ENCODE measurements at places on chromosomes 7 and 10.

GRCh38 chr10:131936736-131937135 is 35.9 kb downstream of the PPP2R2D start:
- no peak for DNase-seq

- DNase-seq, result no peak
Observed at GRCh38 chr7:102059524-102059923, 227.1 kb upstream of the SH2B2 start.

DNA sequence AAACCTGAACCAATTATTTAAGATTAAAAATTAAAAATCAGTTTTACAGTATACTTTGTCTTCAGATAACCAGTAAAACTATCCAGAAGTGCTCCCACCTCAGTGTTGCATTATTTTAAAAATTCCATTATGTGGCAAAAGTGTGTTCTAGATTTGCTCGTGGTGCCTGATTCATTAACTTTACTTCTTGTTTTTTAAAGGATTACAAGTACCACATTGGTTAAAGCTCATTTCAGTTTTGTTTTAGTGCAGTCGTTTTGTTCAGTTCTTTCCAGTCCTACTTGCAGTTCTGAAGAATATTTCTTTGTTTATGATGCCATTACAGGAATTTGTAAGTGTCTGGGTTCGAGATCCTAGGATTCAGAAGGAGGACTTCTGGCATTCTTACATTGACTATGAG is 69.0 kb downstream of the SNX10 start:
- no peak for DNase-seq

DNA sequence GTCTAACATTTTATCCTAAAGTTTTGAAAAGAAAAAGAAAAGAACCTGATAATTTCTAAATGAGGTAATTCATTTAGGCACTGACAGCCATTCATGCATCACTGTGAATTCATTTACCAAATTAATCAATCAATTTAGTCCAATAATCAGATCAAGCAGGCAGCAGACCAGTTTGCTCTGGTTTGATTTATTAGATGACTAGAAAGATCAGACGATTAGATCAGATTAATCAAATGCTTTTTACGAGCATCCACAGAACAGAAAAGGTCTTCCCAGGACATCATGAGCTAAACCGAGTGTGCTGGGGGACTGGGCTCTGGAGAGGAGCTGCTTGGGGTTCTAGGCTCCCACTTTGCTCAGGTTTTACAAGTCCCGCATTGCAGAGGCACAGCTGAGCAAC is 226.5 kb upstream of the MYO3A start:
- no peak for DNase-seq

- no peak for DNase-seq
Observed at GRCh38 chr10:3215153-3215775, 42.7 kb upstream of the PITRM1 start.

GRCh38 chr7:135247746-135248471 is 14.3 kb downstream of the STRA8 start:
- DNase-seq, result no peak

DNA sequence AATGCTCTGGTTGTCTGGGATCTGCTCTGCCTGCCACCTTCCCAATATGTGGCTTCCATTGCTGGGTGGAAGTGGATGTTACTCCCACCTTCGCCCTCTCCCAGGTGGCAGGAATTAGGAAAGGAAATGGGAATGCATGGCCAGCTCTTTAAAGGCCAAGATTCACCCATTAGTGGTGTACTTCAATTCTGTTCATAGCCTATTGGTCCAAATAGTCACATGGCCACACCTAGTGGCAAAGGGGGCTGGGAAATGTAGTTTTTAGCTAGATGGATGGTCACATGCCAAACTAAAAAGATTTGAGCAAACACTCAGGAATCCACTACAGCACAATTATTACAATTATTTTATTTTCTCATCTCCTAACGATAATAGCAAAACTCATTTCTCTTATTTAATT is 135.1 kb downstream of the NPY start:
- DNase-seq, result no peak

GRCh38 chr10:115964827-115965226 is 308.2 kb downstream of the GFRA1 start:
- no peak for DNase-seq

- no peak for DNase-seq
Observed at GRCh38 chr7:144835155-144835611, 670 bp downstream of the TPK1 start.

DNA sequence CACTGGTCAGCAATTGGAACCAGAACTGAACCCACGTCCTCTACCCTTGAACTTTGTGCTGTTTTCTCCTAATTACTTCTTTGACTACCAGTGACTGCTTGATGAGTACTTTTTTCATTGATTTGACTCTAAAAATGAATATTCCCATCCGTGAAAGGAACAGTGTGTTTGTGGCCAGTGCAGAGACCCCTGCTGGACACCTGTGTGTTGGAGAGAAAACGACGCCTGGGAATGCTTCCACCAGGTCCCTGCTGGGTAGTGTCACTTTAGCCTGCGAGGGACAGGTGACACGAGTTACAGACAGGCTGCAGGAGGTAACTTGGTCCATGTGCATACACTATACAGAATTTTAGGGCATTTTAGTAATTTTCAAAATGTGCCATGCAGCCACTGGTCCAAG is 6.8 kb upstream of the GJD4 start:
- no peak for DNase-seq

- no peak for DNase-seq
Observed at GRCh38 chr10:31816318-31816717, 112.3 kb downstream of the ARHGAP12 start.

DNA sequence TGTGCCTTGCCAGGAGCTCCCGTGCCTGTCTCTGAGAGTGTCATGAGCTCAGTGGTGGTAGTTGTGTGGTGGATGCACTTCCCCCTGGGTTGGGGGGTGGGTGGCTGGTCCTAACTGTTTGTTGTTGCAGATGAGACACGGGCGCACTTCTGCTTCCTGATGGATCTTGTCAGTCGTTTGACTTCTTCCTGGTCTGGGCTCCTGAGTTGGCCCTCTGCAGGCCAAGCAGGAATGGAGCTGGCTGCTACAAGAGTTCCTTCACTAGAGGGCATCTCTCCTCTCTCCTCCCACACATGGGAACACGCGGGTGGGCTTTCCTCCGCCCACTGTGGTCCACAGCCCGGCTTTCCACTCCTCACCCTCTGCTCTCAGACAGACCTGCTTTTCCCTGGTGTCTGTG is 82.0 kb downstream of the BMS1 start:
- no peak for DNase-seq

DNA sequence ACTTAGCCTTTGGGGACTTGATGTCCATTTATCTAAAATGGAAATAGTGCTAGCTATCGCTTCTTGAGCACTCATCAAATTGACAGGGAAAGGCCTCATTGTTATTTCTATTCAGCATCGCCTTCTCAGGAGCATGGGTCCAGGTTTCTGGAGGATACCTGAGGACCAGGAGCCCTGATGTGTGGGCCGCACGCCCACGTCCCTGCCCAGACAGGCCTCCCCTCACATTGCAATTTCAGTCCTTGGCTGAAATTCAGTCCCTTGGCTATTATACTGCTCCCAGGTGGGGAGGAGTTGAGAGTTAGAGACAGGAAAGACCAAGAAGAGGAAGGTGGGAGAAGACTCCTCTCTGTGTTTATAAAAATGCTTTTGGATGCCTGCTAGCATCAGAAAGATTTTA is 38.9 kb downstream of the GPRIN2 start:
- DNase-seq, result no peak

- DNase-seq, result no peak
Observed at GRCh38 chr7:127525866-127526480, 59.4 kb downstream of the GCC1 start.

- no peak for DNase-seq
Observed at GRCh38 chr7:124996778-124997177, 67.2 kb upstream of the POT1 start.

- no peak for DNase-seq
Observed at GRCh38 chr7:150410680-150411346, 31.7 kb downstream of the ZNF775 start.

DNA sequence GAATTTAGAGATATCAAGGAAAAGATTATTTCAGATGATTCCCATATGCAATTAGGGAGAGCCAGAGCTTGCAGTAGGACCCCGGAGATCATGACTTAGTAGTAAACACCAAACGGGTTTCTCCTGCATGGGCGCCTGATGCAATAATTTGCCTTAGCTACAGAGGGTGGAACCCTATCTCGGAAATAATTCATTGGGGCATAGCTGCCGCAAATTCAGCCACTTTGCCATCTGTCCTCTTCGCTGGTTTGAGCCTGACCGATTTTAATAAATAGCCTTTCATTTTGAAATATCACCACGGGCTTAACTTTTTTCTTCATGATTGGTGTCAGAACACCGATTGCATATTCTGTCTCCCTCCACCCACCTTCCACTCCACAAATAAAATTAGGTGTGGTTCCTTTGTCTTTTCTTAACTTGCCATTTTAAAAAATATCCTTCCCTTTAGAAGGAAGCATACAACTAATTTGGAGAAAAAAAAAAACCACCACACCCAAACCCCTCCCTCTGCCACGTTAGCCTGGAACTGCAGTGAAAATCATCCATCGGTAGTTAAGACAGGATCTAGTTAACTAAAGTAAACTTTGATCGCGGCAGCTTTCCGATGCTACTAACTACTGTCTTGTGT is 1.4 kb downstream of the GARS1 start:
- no peak for DNase-seq

DNA sequence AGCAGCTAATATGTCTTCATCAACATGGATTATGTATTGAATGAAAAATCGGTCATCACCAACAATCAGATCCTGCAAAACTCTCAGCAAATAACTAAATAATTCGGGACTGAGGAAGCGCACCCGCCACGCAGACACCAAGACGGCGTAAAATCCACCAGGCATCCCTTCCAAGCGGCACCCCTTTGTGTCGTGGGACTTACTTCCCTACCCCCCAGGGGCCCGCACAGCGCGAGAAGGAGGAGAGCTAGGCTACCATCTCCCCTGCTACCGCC is 721 bp downstream of the ARL3 start:
- DNase-seq, result no peak

GRCh38 chr7:120919466-120919865 is 31.1 kb upstream of the ING3 start:
- DNase-seq, result no peak

GRCh38 chr7:148697256-148698006 is 1.3 kb upstream of the CUL1 start:
- DNase-seq, result no peak

DNA sequence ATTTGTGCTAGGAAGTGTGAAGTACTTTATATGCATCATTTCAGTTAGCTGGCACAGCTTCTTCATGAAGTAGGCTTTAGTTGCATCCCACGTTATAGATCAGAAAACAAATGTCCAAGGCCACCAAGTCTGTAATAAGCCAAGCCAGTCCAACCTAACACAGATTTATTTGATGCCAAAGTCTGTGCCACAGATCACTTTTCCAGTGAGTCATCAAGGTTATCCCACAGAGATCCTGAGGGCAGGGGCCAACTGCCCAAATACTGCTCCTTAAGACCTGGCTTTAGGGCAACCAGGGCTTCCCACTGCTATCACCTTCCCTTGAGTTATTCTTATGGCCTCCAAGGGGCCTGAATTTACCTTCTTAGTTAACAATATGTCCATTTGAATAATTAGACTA is 1340.4 kb downstream of the XPNPEP1 start:
- no peak for DNase-seq

- DNase-seq, result no peak
Observed at GRCh38 chr7:79882922-79883321, 251.7 kb upstream of the GNAI1 start.

DNA sequence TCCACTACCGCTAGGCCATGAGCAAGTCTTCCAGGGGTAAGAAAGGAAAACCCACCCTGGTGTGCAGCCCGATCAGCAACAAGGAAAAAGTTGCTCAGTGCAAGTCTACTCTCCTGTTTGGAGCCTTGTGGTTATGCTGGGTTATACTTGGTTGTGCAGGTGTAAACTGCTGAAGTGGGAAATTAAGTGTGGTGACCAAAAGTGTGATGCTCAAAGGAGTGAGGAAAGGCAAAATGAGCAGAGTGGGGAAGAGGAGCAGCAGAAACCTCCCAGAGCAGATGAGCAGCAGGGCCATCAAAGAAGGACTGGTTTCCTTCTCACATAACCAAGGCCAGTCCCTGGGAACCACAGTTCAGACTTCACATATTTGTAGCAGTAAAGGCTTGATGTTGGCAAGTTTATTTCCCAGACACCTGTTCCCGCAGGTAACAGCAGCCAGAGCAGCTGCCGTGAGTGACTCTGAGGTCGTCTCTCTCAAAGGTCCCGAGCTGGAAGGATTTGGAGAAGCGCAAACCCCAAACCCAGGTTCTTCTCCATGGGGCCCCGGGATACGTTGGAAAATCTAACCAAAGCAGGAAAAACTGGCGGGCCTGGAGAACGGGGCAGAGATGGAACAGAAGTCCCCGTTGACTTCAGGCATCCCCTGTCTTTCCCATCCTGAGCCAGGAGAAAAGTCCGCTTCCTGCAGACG is 607 bp upstream of the SMO start:
- DNase-seq, result no peak

DNA sequence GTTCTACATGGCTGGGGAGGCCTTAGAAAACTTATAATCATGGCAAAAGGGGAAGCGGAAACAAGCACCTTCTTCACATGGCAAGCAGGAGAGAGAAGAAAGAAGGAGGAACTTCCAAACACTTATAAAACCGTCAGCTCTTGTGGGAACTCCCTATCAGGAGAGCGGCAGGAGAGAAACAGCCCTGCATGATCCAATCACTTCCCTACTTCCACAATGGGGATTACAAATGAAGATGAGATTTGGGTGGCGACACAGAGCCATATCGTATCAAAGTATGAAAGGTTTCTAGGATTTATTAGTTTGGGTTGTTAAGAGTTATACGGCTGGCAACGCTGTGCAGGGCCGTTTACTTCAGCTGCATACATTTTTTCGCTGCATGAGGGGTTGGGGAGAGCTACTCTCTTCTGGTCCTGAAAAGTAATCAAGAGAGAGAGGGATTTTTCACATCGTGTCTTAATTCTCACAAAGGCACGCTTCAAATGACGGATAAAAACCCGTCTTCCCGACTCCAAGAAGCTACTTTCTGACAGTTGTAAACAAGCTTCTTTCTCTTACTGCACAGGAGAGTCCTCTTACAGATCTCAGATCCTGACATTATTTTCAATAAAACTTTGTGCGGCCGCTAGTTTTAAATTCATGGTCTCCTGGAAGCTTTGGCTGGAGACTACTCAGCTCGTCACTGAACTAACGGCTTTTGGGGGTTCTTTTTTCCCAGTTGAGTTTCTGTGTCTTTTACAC is 751 bp upstream of the GTPBP10 start:
- DNase-seq, result no peak

DNA sequence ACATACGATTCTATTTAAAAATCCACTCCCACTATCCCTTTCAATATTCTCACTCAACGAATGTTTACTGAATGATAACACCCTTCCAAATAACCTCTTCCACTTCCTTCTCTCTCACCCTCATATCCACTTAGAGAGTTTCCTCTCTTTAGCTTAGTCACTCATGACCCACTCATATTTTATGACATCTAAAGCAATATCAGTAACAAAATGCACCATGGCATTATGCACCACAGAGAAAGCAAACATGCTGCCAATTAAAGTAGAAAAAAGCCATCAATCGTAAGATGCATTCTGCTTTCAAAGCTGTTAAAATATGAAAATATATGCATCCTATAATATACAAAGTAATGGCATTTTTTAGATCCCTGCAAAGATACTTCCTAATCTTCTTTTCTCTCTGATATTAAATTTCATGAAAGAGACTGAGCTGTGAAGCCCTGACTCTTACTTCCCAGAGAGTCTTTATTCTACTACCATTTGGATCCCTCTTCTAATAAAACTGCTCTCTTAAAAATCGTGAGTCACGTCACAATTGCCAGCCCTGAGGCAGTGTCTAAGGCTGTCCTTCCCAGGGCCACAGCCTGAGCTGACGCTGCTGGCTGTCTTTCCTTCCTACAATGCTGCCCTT is 283.0 kb upstream of the KLF6 start:
- no peak for DNase-seq

GRCh38 chr7:1264345-1265280 is 31.9 kb downstream of the UNCX start:
- DNase-seq, result no peak
